IPS DF 6.9 (cell line): ENCODE measurements at places on chromosomes 3 and 15.

GRCh38 chr15:98903377-98904018 lies 104.1 kb downstream of the PGPEP1L start:
- H3K4me1 ChIP-seq, result peaks cover 12% of the 10 kb centered on the region
- H3K4me3 ChIP-seq, result no peak overlapping the region
- H3K27ac ChIP-seq, result no peak overlapping the region
- no peaks in the 10 kb centered on the region for H3K27me3 ChIP-seq
- 0 out of 2 replicates have a peak, but pooled peaks cover under 1% of the 10 kb centered on the region for H3K36me3 ChIP-seq
- DNase-seq, result no peak

- H3K4me1 ChIP-seq, result peaks cover 4% of the 10 kb centered on the region; the same call in 1 of the 2 replicates
- no peaks in the 10 kb centered on the region; the same call in 1 of the 2 replicates for H3K36me3 ChIP-seq
- H3K27me3 ChIP-seq, result no peaks in the 10 kb centered on the region
Observed at GRCh38 chr15:45027220-45027619, 4.2 kb downstream of the SORD start.

- no peak for DNase-seq
- H3K27me3 ChIP-seq, result no peaks in the 10 kb centered on the region
- H3K36me3 ChIP-seq, result no peaks in the 10 kb centered on the region
- no peak overlapping the region for H3K4me3 ChIP-seq
Observed at GRCh38 chr15:37007301-37007700, 93.0 kb downstream of the MEIS2 start.

DNA sequence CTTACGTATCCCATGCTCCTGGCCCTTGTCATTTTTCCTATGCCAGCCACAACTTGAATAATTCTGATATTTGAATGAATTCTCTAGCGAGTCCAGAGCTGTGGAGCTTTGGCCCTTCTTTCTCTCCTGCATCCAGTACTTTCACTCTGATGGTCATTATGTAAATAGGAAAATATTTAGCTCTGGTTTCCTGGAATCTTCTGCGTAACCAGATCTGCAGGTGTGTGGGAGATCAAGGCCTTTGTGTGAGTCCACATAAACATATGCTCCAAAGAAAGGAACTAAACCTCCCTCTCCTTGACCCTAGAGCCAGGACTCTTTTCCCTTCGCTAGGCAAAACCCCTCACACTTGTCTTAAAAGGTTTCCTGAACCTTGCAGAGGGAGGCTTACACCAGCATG lies 132.5 kb upstream of the THBS1 start:
- no peak overlapping the region for H3K4me3 ChIP-seq
- H3K27me3 ChIP-seq, result no peaks in the 10 kb centered on the region
- H3K4me1 ChIP-seq, result peaks cover 3% of the 10 kb centered on the region; the same call in 1 of the 2 replicates
- H3K36me3 ChIP-seq, result no peaks in the 10 kb centered on the region
- DNase-seq, result no peak

DNA sequence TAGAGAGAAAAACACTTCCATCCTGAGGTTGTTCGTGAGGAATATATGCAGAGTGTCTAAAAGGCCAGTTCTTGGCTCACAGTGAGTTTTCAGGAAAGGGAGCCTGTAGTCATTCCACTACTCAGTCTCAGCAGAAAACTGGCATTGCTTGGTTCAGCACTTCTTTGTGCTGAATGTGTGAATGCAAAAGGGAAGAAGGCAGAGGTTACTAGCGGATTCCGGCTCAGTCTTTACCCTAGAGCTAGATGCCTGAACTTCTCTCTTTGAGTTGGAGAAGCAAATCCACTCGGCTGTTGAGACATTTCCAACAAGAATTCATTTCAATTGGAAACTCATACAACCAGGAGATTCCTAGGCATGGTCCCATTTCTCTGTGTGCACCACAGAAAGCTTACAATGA lies 23.1 kb upstream of the FRMD4B start:
- no peaks in the 10 kb centered on the region for H3K27me3 ChIP-seq
- no peaks in the 10 kb centered on the region for H3K4me1 ChIP-seq
- no peak overlapping the region for H3K27ac ChIP-seq
- DNase-seq, result no peak
- no peak overlapping the region for H3K4me3 ChIP-seq
- H3K36me3 ChIP-seq, result no peaks in the 10 kb centered on the region

GRCh38 chr15:70439304-70439877 lies 324.0 kb downstream of the UACA start:
- no peak overlapping the region for H3K27ac ChIP-seq
- H3K4me3 ChIP-seq, result no peak overlapping the region
- DNase-seq, result no peak
- no peaks in the 10 kb centered on the region for H3K27me3 ChIP-seq
- no peaks in the 10 kb centered on the region for H3K36me3 ChIP-seq

DNA sequence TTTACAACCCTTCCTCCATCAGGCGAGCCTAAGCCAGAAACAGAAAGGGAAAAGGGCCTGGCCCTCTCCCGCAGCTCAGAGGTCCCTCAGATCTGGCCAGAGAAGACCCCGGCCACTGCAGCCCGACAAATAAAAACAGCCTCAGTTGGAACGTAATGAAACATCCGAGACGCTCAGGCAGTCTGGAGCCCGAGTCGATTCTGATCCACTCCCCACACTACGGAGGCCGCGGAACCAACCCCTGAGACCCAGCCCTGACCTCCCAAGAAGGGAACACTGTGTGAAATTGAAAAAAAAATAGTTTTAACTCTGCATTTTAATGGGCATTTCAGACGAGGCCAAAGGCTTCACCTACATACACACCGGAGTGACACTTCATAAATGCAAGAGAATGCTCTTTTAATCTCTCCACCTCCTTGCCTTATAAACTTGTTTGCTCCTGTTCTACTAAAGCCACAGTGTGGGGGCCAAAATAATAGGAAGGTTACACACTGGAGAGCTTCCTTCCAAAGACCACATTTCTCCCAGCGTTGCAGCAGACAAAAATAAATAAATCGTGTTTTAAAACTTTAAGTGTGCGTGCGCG lies 3.7 kb downstream of the MEIS2 start:
- DNase-seq, result no peak
- H3K4me1 ChIP-seq, result peaks cover 8% of the 10 kb centered on the region; the same call in 1 of the 2 replicates
- H3K36me3 ChIP-seq, result no peaks in the 10 kb centered on the region
- H3K4me3 ChIP-seq, result peak overlapping the region; percentile 1; the same call in 1 of the 2 replicates
- peaks cover 47% of the 10 kb centered on the region for H3K27me3 ChIP-seq
- H3K27ac ChIP-seq, result no peak overlapping the region

DNA sequence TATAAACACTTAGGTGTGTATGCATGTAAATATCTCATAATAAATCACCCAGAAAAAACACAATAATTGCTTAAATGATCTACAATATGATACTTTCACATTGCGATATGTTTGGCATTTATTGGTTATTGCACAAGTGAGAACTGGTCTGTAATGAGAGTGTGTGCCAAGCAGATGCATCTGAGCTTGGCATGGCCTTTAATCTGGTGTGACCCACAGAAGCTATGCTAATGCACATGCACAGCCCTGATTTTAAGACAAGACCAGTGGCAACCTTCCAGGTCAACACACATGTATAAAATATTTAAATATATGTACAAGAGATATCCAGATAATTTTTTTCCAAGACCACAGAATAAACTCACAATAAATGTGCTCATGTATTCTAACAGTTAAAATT lies 42.7 kb downstream of the C2CD4A start:
- H3K27ac ChIP-seq, result no peak overlapping the region
- no peak for DNase-seq
- H3K4me3 ChIP-seq, result no peak overlapping the region
- H3K4me1 ChIP-seq, result no peaks in the 10 kb centered on the region

GRCh38 chr15:87648278-87648677 lies 608.3 kb downstream of the NTRK3 start:
- no peak overlapping the region for H3K27ac ChIP-seq
- H3K36me3 ChIP-seq, result no peaks in the 10 kb centered on the region
- H3K4me3 ChIP-seq, result no peak overlapping the region
- H3K27me3 ChIP-seq, result no peaks in the 10 kb centered on the region
- no peak for DNase-seq

GRCh38 chr3:23831517-23832394 lies 26.0 kb downstream of the UBE2E1 start:
- no peaks in the 10 kb centered on the region for H3K36me3 ChIP-seq
- no peaks in the 10 kb centered on the region for H3K27me3 ChIP-seq
- DNase-seq, result no peak
- H3K27ac ChIP-seq, result no peak overlapping the region
- no peaks in the 10 kb centered on the region for H3K4me1 ChIP-seq
- no peak overlapping the region for H3K4me3 ChIP-seq

GRCh38 chr3:168383573-168383972 lies 287.8 kb upstream of the GOLIM4 start:
- no peak for DNase-seq
- no peak overlapping the region for H3K27ac ChIP-seq
- no peak overlapping the region for H3K4me3 ChIP-seq

GRCh38 chr3:28595372-28595771 lies 246.7 kb upstream of the AZI2 start:
- H3K27me3 ChIP-seq, result no peaks in the 10 kb centered on the region; the same call in 1 of the 2 replicates
- H3K36me3 ChIP-seq, result no peaks in the 10 kb centered on the region
- no peak overlapping the region for H3K4me3 ChIP-seq
- DNase-seq, result no peak
- no peak overlapping the region for H3K27ac ChIP-seq
- no peaks in the 10 kb centered on the region; the same call in 1 of the 2 replicates for H3K4me1 ChIP-seq

- H3K36me3 ChIP-seq, result no peaks in the 10 kb centered on the region
- no peaks in the 10 kb centered on the region for H3K4me1 ChIP-seq
- no peak overlapping the region for H3K4me3 ChIP-seq
- DNase-seq, result no peak
Observed at GRCh38 chr15:38696109-38696727, 131.6 kb upstream of the RASGRP1 start.

DNA sequence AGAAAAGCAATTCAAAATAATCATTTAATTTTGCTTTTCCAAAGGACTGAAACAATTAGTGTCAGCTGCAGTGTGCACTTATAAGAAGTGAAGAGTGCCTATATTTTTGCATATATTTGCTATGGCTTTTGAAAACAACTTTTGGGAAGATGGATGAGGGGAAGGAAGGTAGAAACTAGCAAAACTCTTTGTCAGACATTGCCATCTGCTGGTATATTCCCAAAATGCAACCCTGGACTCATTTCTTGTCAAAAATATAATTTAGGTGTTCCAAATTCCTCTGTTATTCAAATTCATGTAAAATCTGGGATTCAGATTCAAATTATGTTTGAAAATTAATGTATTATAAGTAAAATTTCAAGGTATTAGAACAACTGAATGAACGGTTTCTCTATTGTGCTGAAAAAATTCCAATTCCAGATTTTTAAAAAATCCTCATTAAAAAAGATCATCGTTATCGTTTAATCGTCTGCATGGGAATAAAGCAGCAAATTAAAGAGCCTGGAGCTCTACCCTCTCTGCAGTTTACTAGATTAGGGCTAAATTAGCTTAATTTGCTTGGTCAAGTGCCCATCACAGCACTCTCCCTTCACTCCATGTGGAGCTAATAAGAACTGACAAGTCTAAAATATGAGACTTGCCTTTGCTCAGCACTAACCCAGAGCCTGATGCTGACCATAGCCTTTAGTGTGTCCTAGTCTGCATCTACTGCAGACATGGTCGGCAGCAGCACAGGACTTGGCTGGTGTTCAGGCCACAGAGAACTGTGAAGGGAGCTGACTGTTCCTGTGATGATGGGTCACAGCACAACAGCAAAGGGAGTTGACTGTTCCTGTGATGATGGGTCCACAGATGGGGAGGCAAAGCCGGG lies 67.9 kb upstream of the MITF start:
- no peak for DNase-seq
- no peaks in the 10 kb centered on the region for H3K27me3 ChIP-seq
- H3K4me1 ChIP-seq, result no peaks in the 10 kb centered on the region

DNA sequence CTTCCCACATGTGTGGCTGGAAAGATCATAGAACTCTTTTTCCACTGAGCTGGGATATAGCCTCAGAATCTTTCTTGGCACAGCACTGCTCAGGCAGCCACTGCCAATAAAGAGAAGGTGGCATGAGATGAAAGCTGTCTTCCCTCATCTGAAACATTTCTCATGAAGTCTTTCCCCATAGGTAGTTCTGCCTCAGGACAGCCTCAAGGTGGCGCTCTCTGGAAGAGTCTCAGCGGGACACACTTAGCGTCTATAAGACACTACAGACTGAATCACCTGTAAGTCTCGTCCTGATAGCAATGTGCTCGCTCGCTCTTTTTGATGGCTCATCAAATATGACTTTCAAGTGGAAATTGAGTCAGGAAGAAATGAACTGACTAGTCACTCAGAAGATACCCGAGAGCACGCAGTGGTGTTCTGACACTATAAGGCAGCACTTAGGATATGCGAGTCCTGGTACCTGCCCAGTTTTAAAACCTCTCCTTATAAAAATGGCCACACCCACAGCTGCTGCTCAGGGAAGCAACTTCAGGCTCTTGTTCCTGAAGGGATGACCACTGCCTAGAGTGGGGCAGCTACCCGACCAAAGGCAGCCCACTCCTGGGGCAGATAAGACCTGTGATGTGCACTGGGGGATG lies 269.5 kb downstream of the SUCLG2 start:
- H3K27ac ChIP-seq, result no peak overlapping the region
- no peak overlapping the region for H3K4me3 ChIP-seq
- H3K4me1 ChIP-seq, result 0 out of 2 replicates have a peak, but pooled peaks cover 2% of the 10 kb centered on the region
- peak; percentile 43 for DNase-seq
- no peaks in the 10 kb centered on the region; the same call in 1 of the 2 replicates for H3K27me3 ChIP-seq

- H3K27me3 ChIP-seq, result no peaks in the 10 kb centered on the region
- H3K27ac ChIP-seq, result no peak overlapping the region
- DNase-seq, result no peak
- H3K36me3 ChIP-seq, result no peaks in the 10 kb centered on the region
- H3K4me1 ChIP-seq, result no peaks in the 10 kb centered on the region
Observed at GRCh38 chr3:15385901-15386653, 41.3 kb downstream of the METTL6 start.
